ENCODE measurements at places on chromosomes 5 and 9.
A peak's percentile ranks its signal among the peaks of the same experiment; 100 is the strongest.

DNA sequence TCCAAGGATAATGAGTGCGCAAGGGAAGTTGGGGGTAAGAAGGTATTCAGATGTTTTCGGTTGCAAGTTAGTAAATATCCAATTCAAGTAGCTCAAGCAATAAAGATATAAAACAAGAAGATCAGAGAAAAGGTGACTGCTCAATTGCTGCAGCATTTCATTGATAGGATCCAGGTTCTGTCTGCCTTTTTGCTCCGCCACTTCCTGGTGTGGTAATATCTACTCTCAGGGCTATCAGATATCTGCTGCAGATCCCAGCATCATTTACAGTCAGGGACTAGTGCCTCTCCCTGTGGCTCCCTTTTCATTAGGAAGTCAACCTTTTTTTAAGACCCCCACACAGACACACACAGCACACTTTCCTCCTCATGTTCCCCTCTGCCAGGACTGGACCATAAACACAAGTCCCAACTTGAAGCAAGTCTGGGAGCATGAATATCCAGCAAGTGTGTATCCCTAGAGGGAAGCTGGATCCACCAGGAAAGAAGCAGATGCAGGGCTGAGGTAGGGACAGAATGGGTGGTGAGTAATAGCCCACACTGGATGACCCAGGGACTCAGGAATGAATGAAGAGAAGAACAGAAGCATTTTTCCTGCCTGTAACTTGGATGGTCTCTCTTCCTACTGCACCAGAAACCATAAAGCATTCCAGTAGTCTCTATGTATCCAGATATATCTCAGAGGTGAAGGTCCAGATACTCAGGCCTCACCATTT, 53.7 kb downstream of the ZNF622 start:
- peak; percentile 14 for DNase-seq

DNA sequence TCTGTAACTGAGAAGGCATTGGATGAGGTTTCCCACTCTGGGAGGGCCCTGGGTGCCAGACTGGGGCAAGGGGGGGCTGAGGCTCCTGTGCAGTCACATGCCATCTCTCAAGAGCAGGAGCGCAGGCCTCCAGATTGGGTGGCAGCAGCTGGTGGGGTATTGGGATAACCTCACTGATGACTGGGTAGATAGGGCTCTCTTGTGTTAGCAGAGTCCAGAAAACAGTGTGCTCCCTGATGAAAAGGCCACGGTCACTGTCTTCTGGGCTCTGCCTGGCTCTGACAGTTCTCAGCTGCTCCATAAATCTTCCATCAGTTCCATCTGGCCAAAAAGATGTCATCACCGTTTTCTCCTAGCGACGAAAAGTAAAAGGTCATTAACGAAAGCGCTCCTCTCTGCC, 21.8 kb upstream of the NKX2-5 start:
- no peak for DNase-seq

DNA sequence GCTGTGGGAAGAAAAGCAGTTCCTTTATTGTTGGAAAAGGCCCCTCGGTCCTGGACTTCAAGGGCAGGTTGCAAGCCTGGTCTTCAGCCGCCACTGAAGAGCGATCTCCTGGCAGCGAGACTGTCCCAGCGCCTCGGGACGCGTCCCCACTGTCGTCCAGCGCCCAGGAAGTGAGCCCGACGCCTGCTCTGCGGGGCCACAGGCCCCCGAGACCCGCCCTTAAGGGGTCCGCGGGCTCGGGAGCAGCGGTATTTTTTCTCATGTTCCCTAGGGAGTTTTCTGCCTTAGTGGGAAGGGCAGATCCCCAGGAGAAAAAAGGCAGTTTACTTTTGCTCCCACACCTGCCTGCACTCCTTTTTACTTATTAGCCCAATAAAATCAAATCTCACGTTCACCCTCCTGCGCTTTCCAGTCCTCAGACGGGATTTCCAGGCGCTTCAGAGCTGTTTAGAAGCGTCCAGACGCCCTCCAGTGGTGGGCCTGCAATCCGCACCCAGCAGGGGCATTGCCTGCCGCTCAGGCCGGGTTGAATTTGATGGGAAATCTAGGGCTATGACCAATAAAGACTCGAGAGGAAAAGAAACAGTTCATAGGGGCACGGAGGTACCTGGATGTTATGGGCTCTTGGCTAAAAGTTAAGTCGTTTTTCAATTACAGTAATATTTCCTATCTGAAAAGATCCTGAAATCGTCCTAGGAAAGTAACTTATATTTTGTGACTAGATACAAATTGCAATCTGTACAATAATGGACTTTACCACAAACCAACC, 2.8 kb upstream of the EFNA5 start:
- DNase-seq = no peak

- no peak for DNase-seq
Measured at GRCh38 chr9:134060546-134060945, 7.3 kb downstream of the BRD3 start.

DNA sequence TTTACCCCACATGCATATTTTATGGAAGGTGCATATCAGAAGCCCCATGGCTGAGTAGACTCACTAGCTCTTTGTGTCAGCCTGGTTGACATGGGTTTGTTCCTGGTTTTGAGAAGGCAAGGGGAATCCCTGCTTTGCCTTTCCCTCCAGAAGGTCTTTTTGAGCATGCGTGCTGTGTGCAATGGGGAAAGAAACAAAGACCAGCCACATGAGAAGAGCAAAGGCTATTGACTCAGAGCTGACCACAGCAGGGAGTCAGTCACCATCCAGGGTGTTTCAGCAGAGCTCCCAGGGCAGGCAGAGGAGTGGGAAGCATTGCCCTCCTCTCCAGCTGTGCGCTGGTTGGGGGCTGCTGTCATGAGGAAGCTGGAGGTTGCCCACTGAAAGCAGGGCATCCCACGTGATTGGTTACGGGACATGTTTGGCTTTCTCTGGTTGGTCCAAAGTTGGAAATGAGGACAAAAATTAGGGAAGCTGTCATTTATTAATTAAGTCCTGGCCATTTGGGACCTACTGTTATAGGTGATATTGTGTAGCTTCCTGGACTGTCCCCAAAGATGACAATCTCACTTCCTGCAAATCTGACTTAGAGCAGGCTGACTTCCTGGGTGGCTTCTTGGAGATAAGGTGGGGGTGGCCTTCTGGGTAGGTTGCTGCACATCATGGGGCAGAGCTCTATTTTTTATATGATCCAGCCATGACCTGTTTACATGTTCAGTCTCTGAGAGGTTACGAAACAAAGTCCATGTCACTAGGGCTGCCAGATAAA, 48.9 kb upstream of the TDRD7 start:
- DNase-seq = no peak

GRCh38 chr5:57684299-57684702, 201.7 kb upstream of the ACTBL2 start:
- no peak for DNase-seq

DNA sequence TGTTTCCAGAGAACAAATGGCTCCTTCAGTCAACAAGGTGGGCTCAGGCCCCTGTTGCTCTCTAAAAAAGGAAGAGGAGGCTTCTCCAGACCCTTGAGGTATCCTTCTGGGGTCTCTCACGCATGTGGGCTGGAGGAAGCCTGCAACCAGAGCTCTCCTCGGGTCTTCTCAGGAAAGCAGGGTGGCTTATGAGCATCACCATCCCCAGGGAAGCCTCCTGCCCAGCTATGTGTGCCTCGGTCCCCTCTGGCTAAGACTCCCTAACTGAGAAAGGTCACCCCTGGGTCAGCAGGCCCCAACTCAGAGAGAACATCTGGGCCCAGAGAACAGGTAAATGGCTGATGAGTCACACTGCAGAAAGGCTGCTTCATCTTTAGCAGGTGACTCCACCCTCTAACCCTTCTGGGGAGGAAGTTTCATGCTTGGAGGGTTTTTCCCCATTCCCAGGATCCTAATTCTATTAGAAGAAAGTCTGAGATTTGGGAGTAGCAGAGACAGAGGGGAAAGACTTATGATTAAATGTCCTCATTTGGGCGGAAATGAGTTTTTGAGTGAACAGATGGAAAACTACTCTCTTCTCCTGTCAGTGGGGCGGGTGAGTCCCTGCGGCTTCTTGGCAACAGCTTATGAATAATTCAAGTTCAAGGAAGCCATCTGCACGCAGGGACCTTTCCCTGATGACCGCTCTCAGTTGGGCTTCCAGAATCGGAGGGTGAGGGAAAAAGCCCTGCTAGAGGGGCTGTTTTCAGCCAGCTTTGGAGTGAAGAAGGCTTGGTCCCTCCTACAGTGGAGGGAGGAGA, 41.9 kb downstream of the TGFBI start:
- DNase-seq = no peak

DNA sequence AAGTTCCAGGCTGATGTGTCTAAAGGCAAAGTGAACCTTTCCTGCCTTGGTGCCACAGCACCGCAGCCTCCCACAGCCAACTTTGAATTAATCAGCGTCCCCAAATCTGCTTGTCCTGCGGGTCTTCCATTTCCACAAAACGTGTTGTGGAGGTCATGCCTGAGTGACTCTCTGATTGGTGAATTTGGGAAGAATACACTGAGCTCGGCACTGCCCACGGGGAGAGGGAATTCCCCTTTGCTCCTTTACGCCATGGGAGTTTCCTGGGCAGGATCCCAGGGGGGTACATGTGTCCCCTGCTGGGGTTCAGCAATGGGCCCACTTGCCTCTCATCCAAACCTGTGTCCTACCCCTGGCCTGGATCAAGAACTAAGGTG, 90.4 kb downstream of the LHX2 start:
- no peak for DNase-seq

GRCh38 chr5:7828269-7828668, 22.7 kb downstream of the CFAP90 start:
- DNase-seq = no peak

- no peak for DNase-seq
Measured at GRCh38 chr9:12274577-12274976, 418.6 kb upstream of the TYRP1 start.
